ENCODE measurements at places on chromosomes 2 and 18.

GRCh38 chr2:232549655-232550353 is 553 bp downstream of the TIGD1 start:
- DNase-seq: no peak

GRCh38 chr2:8306530-8307351 is 375.1 kb upstream of the ID2 start:
- peak; percentile 67 for DNase-seq

GRCh38 chr2:179749210-179749609 is 112.2 kb downstream of the ZNF385B start:
- DNase-seq: peak; percentile 17

DNA sequence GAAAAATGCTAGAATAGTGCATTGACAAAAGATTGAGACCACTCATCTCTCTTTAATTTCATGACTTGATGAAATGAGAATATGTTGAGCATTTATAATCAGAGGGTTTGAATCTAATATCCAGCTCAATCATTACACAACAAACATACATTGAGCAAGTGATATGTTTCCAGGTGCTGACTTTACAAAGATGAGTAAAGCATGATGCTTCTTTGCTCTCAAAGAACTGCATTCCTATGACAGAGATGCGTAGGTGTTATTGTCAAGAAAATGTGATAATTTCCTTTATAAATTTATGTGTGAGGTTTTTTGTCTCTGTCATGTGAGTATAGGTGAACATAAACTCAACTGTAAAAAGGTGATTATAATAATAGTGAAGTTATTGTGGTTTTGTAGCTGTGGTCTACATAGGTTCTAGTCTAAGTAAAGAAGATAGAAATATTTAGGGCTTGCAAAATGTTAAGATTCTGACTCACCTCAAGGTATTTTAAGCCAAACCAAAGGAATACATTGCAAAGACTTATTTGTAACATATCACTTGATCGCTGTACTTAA is 389.8 kb downstream of the GALNT13 start:
- no peak for DNase-seq

DNA sequence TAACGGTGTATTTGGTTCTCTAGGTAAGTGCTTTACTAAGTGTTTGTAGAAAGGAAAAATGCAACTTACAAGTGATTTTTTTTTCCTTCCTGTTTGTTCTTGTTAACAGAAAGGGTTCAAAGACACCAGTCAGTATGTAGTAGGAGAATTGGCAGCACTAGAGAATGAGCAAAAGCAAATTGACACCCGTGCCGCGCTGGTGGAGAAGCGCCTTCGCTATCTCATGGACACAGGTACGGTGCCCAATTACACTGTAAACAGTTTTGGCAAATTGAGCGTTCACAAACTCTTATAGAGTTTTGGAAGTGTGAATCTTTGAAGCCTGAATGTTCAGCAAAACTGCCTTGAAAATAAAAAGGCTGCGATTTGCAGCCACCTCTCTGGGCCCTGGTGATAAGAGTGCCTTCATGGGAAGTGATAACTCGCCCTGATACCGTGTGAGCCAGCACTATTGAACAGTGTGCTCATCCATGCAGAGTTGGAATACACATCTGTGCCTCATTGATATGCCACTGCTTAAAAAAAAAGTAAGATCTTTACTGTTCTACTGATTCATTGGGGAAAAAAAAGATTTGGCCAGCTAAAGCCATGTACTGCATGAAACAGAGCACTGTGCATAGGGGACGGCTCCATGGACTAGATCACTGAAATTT is 54.0 kb upstream of the OTX1 start:
- DNase-seq: no peak

GRCh38 chr2:231391981-231392380 is 3.5 kb upstream of the B3GNT7 start:
- no peak for DNase-seq

GRCh38 chr2:231132129-231132528 is 7.3 kb upstream of the HTR2B start:
- DNase-seq: peak; percentile 16

- DNase-seq: peak; percentile 99
These were observed 49.9 kb upstream of the RNU4ATAC start for GRCh38 chr2:121480826-121481225.

GRCh38 chr18:48942554-48943261 is 8.1 kb downstream of the SMAD7 start:
- peak; percentile 97 for DNase-seq

DNA sequence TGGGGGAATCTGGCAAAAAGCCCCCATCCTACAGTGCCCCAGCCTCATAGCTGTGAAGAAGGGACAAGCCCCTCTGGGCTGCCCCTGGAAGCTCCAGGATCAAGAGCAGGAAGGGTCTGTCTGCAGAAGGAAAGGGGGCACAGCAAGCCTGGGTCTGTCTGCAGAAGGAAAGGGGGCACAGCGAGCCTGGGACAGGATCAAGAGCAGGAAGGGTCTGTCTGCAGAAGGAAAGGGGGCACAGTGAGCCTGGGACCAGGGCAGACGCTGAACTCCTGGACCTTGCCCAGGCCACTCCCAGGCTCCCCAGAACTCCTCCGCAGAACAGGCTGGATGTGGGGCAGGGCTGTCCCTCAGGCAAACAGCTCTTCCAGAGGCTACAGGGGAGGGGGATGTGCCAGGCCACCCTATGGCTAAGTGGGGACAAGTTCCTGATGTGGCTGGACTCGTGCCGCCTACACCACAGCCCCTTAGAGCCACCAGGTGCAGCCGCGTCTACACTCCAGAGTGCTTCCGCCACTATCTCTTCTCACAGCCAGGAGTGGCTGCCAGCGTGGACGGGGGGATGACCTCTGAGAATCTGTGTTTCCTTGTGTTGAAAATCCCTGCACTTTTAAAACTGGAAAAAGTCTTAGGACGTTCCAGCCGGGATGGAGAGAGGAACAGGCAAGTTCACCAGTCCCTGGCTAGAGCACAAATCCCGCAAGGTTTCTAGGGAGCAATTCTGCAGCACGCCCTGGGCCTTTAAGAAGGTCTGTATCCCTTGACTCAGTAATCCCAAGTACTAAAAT is 20.8 kb downstream of the KIF1A start:
- DNase-seq: no peak

- DNase-seq: peak; percentile 75
These were observed 402.9 kb upstream of the SLC14A2 start for GRCh38 chr18:45212181-45213039.

- peak; percentile 87 for DNase-seq
These were observed 40.9 kb downstream of the TCF4 start for GRCh38 chr18:55546851-55547704.

DNA sequence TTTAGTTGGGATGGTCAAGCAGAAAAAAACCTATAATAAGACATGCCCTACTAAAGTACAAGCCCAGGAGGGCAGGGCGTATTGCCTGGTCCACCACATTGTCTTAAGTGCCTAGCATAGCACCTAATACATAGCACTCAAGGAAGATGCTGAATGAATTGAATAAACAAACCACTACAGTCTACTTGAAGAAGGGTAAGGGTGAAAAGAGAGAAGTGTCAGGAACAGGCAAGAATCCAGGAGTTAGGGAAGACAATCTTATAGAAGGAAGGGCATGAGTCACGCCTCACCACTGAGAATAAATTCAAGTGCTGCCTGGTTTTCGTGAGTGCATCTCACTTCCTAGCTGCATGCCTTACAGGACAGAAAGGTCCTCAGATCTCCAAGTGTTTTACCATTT is 13.9 kb downstream of the SLC19A3 start:
- DNase-seq: peak; percentile 7

DNA sequence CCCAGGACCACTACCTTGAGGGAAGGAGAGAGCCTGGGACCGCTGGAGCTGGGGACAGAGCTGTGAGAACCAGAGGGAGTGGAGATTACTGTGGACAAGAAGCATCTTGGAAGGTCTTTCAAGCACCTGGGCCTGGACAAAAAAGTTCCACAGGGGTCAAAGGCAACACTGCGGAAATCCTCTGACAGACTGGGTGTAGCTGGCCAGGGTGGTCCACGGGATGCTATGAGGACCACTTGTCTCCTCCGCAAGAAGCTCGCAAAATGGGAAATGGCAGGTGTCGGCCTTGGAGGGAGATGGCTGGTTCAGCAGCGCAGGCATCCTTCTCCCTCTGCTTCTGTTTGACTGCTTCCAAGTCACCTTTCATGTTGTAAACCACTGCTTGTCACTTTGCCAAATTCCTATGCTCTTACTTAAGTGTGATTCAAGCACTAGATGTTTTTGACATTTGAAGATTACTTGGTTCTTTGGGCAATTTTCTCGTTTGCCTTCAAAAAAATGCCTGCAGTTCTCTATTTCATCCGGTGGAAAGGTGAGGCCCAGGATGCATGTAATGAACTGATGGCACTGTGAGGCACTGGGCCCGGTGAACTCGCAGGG is 27.7 kb downstream of the KLHL29 start:
- DNase-seq: peak; percentile 69

DNA sequence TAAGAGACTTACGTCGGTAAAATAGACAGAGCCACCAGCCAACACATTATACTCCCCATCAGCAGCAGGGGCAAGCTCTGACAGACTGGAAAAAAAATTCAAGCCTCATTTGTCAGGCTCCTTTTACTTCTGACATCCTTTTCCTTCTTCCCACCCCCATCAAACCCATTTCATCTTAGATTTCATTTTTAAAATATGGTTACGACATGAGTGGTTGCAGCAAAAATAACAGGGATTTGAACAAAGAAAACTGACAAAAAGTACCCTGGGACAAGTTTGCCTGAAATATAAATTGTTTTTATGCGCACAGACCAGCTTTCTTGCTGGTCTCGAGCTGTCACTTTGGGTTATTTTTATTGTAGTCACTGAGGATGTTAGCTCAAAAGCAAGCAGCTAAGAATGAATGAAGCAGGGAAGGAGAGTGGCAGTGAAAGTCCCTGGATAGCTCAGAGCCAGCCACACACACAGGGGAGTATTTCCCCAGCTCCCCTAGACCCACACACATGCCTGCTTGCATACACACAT is 30.7 kb upstream of the LINC00305 start:
- no peak for DNase-seq

DNA sequence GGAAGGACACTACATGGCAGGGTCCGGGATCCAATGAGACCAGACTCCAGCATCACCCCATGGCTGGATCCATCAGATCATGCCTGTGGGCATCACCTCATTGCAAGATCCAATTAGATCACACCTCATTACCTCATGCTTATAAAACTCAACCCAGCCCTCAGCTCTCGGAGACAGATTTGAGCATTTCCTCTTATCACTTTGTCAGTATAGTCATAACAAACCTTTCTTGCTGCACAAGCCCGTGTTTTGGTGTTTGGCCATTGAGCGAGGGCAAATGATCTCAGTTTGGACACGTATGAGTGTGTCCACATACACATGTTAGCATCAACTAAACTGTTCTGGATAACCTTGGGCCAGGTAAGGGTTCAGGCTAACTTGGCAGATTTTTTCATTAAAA is 58.8 kb downstream of the CCDC195 start:
- no peak for DNase-seq

DNA sequence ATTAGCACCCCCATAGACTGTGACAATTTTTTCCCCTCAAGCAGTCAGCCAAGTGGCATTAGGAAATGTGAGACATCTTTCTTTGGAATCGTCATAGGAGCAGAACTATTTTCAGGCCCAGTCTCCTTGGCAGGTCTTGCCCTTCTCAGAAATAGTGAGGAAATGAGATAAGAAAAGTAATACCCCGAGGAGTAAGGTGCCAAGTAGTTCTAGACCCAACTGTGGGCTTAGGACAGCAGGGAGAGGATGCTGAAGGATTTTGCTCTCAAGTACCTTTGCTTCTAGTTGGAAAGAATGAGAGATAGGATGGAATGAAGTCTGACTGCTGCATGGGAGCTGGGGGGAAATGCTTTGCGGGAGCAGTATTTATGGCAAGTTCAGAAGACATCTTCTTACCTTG is 31.8 kb downstream of the PRKCE start:
- no peak for DNase-seq

GRCh38 chr2:227007148-227007547 is 156.9 kb downstream of the COL4A4 start:
- DNase-seq: no peak

DNA sequence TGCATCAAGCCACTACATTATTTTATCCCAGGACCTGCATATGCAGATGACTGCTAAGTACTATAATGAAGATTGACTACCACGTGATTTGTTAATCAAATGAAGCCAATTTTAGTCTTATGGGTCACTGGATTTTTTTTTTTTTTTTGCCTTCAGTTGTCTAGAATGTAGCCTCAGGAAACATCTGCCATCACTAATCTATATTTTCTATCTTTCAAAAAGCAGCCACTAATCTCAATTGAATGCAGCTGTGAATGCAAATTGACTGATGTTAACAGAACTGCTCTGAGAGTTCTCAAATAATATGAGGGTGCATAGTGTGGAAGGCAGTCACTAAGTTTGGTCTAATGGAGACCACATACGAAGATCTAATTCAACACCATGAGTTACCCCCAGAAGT is 106.3 kb downstream of the ABCA12 start:
- no peak for DNase-seq

DNA sequence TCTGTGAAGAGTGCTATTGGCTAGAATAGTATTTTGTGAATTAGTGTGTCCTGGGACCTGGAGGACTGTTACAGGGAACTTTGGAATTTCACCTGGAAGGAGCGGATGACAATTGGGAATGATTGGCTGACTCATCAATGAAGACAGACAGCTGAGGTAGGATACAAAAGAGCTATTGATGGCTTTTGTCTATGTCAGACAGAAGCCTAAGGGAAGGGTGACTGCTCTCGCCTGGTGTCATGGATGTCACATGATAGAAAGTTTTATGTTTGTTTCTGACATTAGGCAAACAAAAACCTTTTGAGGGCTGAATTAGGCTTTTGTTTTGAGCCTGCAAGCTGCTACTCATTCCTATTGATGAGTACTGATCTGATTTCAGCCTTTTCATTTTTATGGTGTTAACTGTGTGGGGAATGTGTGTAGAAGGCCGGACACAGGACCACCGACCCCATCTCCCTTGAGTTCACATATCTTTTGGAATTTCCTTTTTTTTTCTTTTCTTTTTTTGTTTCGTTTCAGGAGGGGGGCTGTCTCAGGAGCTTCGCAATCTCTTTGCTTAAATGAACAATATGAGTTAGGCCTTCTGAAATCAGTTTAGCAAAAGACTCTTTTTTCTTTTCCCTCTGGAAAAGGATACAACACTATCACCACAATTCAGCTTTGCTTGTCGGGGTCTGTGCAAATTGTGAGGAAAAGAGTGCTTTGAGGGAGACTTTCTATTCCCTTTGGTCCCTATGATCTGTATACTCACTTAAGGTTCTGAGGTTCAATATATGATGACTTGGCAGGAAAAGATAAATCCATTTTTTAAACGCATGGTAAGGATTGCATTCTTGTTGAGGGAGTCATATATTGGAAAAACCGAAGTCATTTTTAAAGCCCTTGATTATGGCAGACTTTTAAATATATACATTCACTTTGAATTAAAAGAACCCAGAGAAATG is 207.9 kb upstream of the FIGN start:
- DNase-seq: no peak

DNA sequence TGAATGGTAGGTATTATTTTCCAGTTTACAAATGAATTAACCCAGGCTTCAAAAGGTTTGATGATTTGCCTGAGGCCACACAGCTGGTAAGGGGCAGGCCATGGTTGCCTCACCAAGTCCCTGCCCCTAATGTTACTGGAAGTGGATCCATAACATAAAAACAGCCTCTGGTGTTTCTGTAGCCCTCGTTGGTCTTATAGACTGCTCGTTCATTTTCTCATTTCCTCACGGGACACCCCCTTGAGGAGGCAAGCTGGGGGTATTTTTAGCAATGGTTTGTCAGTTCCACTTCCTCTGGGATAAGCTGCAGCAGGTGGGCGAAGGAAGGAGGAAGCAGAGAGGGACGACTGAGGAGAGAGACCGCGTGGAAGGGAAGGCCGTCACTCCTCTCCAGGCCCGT is 32.9 kb upstream of the NDUFV2 start:
- no peak for DNase-seq

Measured in astrocyte of the hippocampus (primary cell).